ENCODE measurements at places on chromosomes 13 and 19. TPM values are rescaled to one million over a fixed set of nuclear protein-coding genes. Genes with fewer than 3 reads are reported as not detected.

DNA sequence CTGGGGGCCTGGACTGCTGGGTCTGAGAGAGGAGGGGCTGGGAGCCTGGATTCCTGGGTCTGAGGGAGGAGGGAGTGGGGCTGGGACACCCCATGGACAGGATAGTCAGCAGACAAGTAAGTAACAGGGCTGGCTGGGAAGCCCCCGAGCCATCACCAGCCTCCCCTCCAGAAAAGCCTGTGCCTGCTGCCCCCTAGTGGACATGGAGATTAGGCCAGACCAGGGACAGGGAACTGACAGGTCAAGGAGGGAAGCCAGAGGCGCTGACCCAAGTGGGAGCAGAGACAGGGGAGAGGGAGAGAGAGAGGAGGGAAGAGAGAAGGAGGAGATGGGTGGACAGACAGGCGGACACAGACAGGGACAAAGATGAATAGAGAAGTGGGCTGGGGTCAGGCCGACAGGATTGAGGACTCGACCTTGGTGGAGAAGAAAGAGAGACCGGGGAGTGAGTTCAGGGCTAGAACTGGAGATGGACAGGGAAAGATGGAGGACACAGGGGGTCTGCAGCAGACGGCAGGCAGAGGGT is 6.7 kb upstream of the ERFL start:
- peaks cover 95% of the 10 kb centered on the region for H3K27me3 ChIP-seq
- H3K36me3 ChIP-seq: no peaks in the 10 kb centered on the region
- no peak overlapping the region for H3K27ac ChIP-seq
- no peak overlapping the region for H3K4me3 ChIP-seq
- DNase-seq: no peak
- peaks cover 11% of the 10 kb centered on the region for H3K4me1 ChIP-seq

GRCh38 chr13:112756511-112756966 is 66.7 kb downstream of the ATP11A start:
- H3K4me3 ChIP-seq: no peak overlapping the region
- DNase-seq: no peak
- no peaks in the 10 kb centered on the region for H3K4me1 ChIP-seq
- H3K36me3 ChIP-seq: peaks cover 3% of the 10 kb centered on the region
- H3K27me3 ChIP-seq: no peaks in the 10 kb centered on the region
- no peak overlapping the region for H3K27ac ChIP-seq

DNA sequence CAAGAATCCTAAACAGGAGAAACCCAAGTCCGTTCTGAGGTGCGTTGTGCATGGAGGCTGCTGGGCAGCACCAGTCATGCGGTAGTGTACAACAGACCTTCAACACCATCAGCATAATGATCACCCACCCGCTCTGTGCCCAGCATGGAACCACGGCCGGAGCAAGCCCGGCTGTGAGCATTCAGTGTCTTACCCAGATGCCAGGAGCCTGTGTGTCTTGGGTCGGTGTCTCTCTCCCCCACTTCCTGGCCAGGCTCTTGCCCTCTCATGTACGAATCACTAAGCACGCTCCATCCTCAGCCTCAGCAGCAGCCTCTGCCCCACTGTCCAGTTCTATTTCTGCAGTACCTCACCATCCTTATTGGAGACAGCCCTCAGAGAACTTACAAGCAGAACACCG is 231.6 kb upstream of the IRS2 start:
- H3K36me3 ChIP-seq: no peaks in the 10 kb centered on the region
- no peak overlapping the region for H3K4me3 ChIP-seq
- no peaks in the 10 kb centered on the region for H3K4me1 ChIP-seq

DNA sequence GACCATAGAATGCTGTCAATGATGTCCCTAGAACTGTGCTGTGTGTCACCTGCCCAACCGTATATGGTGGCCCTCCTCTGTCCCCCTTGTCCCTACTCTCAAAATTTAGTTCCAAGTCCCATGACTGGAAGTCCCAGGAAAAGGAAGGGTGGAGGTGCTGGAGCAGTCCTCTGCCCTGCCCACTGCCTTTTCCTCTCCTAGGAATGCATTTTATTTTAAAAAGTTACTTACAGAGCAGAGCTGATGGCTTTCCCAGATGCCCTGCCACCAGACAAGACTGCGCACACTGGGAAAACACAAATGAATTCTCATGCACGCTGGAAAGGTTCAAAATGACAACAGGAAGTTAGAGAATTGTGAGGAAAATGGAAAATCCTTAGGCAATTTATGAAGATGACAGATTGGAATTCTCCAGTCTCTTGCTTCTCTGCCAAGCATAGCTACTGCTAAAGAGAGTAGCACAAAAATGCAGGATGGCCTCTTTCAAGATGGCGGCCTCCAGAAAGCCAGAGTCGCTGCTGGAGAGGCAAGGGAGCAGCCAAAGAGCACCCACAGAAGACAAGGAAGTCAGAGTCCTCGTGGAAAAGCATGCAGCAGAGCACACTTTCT is 117.1 kb upstream of the TSC22D1 start:
- no peaks in the 10 kb centered on the region for H3K4me1 ChIP-seq
- no peaks in the 10 kb centered on the region for H3K36me3 ChIP-seq
- peak; percentile 37 for DNase-seq
- no peak overlapping the region for H3K4me3 ChIP-seq
- peaks cover 2% of the 10 kb centered on the region for H3K27me3 ChIP-seq

DNA sequence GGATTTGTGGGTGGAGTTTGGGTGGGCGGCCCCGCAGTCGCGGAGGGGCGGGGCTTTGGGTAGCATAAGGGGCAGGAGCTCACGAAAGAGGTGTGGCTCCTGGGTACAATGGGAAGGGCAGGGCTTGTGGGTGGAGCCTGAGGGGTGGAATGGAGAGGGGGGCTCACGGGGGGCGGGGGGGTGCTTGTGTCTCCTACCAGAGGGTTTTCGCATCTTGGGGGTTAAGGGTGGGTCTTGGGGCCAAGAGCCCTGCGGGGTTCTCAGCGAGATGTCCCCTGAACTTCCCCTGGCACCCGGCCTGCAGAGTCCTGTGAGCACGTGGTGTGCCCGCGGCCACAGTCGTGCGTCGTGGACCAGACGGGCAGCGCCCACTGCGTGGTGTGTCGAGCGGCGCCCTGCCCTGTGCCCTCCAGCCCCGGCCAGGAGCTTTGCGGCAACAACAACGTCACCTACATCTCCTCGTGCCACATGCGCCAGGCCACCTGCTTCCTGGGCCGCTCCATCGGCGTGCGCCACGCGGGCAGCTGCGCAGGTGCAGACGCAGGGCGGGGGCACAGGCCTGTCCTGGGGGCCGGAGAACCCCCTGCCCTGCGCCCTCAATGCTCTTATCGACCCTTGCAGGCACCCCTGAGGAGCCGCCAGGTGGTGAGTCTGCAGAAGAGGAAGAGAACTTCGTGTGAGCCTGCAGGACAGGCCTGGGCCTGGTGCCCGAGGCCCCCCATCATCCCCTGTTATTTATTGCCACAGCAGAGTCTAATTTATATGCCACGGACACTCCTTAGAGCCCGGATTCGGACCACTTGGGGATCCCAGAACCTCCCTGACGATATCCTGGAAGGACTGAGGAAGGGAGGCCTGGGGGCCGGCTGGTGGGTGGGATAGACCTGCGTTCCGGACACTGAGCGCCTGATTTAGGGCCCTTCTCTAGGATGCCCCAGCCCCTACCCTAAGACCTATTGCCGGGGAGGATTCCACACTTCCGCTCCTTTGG is 5.1 kb downstream of the FSTL3 start:
- H3K36me3 ChIP-seq: no peaks in the 10 kb centered on the region
- peak; percentile 83 for DNase-seq
- H3K4me3 ChIP-seq: peak overlapping the region; percentile 93
- H3K27me3 ChIP-seq: peaks cover 2% of the 10 kb centered on the region
- peaks cover 35% of the 10 kb centered on the region for H3K4me1 ChIP-seq

DNA sequence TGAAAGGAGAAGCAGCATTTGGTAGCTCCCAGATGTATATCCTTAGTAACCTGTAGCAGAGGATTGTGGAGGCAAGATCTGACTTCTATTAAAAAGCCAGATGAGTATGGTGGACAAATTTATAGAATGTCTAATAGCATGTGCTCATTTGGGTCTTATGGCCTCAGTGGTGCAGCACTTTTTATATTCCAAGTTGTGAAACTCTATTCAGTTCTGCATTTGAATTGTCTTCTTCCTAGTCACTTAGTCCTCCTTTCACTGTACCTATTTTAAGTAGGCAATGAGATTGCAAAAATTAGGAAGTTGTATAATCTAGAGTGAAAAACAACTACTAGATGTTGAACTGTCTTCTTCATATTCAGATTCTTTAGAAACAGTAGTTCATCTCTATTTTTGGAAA is 412.5 kb upstream of the PCDH9 start:
- no peaks in the 10 kb centered on the region for H3K4me1 ChIP-seq
- H3K36me3 ChIP-seq: no peaks in the 10 kb centered on the region
- H3K27me3 ChIP-seq: no peaks in the 10 kb centered on the region
- no peak overlapping the region for H3K4me3 ChIP-seq
- no peak overlapping the region for H3K27ac ChIP-seq

GRCh38 chr19:50357178-50358100 is 8.0 kb downstream of the NAPSA start:
- no peaks in the 10 kb centered on the region for H3K27me3 ChIP-seq
- no peaks in the 10 kb centered on the region for H3K36me3 ChIP-seq
- H3K4me1 ChIP-seq: peaks cover 15% of the 10 kb centered on the region
- peak; percentile 87 for DNase-seq
- H3K4me3 ChIP-seq: peak overlapping the region; percentile 45

- no peak for DNase-seq
- no peaks in the 10 kb centered on the region for H3K27me3 ChIP-seq
- no peaks in the 10 kb centered on the region for H3K36me3 ChIP-seq
These were observed 656.1 kb downstream of the DACH1 start for GRCh38 chr13:71210861-71211260.

DNA sequence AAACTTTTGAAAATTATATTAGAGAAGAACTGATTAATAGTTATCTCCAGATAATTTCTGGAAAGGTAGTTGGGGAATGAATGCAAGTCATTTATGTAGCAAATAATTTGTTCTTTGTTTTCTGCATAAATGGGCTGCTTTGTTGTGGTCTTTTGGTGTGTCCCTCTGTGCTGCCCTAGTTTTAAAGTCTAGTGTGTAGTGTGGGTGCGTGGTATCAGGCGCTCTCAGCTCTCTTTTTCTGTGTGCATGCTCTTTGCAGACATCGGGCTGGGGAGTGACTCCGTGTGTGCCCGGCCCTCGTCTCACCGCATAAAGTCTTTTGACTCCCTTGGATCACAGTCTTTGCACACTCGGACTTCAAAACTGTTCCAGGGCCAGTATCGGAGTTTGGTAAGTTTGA is 94.5 kb downstream of the ARHGEF7 start:
- no peak overlapping the region for H3K27ac ChIP-seq
- no peak for DNase-seq
- no peaks in the 10 kb centered on the region for H3K27me3 ChIP-seq
- H3K36me3 ChIP-seq: peaks cover 5% of the 10 kb centered on the region
- no peak overlapping the region for H3K4me3 ChIP-seq

- no peaks in the 10 kb centered on the region for H3K36me3 ChIP-seq
- H3K27ac ChIP-seq: no peak overlapping the region
- peaks cover 4% of the 10 kb centered on the region for H3K4me1 ChIP-seq
- no peak overlapping the region for H3K4me3 ChIP-seq
- no peak for DNase-seq
These were observed 10.7 kb upstream of the KATNAL1 start for GRCh38 chr13:30318026-30318425.

GRCh38 chr13:98792785-98793495 is 40.5 kb upstream of the SLC15A1 start:
- no peak for DNase-seq
- H3K27me3 ChIP-seq: no peaks in the 10 kb centered on the region
- H3K36me3 ChIP-seq: peaks cover 57% of the 10 kb centered on the region
- H3K4me3 ChIP-seq: no peak overlapping the region
- no peaks in the 10 kb centered on the region for H3K4me1 ChIP-seq

DNA sequence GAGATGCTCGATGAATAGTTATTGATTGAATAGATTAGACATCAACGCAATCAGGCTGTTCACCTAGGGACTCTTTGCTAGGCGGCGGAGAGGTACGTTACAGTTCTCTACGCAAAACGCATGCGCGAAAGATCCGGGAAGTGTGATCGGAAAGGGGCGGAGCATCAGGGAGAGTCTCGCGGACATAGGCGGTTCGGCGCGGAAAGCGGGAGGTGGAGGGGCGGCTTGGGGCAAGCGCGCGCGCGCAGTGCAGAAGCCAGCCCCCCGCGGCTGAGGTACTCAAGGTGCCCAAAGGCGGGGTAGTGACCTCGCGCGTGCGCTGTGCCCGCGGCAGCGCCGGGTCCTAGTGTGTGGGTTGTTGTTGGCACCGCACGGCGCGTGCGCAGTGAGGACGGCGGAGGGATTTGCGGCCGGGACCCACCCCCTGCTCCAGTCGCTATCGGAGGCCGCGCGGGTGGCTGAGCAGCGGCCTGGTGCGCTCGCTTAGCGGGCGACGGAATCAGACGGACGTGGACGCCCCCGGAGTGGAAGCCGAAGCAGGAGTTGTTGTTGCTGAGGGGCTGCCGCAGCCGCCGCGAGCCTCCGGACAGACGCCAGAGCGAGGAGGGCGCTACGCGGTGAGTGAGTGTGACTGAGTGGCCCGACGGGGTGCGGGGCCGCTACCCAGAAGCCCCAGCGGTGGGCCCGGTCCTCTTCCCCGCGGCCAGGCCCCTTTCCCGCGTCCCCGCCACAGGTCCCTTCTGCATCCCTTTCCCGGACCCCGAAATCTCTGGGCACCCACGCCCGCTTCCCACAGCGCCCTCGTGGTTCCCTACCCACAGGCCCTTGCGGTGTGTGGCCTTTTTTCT is at the start of gene SNRNP70:
SNRNP70 (plus strand) TSS at position 432 of the 848 bp plus-strand sequence. CDS start 964 bp downstream, outside the sequence.
- peaks cover 29% of the 10 kb centered on the region for H3K4me1 ChIP-seq
- peak; percentile 99 for DNase-seq
- peaks cover 21% of the 10 kb centered on the region for H3K36me3 ChIP-seq
- H3K27ac ChIP-seq: peak within 1 kb of the TSS; percentile 88
- H3K4me3 ChIP-seq: peak within 1 kb of the TSS; percentile 73

GRCh38 chr13:103066781-103067345 is 646 bp upstream of the SLC10A2 start:
- no peak overlapping the region for H3K27ac ChIP-seq
- no peak overlapping the region for H3K4me3 ChIP-seq
- no peaks in the 10 kb centered on the region for H3K27me3 ChIP-seq
- H3K4me1 ChIP-seq: no peaks in the 10 kb centered on the region

The ZSCAN5B gene
- total RNA-seq: not detected

The SCEL gene
- 285 TPM for total RNA-seq

Measured in suprapubic skin (tissue), 4 donors.